Subcutaneous preadipocyte (primary cell): ENCODE measurements at places on chromosomes 5 and 9. TPM values are rescaled to one million over a fixed set of nuclear protein-coding genes. Genes with fewer than 3 reads are reported as not detected.

The OR2S2 gene
- 0.37 TPM in 1 of 2 replicates, not detected in the other for total RNA-seq

The GMCL2 gene
- not detected in 2 replicates for total RNA-seq

The FAT2 gene
- under 0.01 TPM in 2 replicates for total RNA-seq

The MOB3B gene
- under 0.01 TPM in 2 replicates for total RNA-seq

The NOL6 gene
- total RNA-seq, result 29.4 and 45.0 TPM in 2 replicates

The PCDHB2 gene
- total RNA-seq, result 0.59 and 1.5 TPM in 2 replicates

The ADGRD2 gene
- total RNA-seq, result not detected in 2 replicates

The SH3RF2 gene
- 0.20 TPM in 1 of 2 replicates, not detected in the other for total RNA-seq

The EQTN gene
- total RNA-seq, result not detected in 2 replicates

The TMEM215 gene
- not detected in 2 replicates for total RNA-seq

The NEURL1B gene
- total RNA-seq, result 0.20 and 0.37 TPM in 2 replicates

The PDE6A gene
- not detected in 2 replicates for total RNA-seq

The VCAN gene
- 278 and 379 TPM in 2 replicates for total RNA-seq

The GHR gene
- total RNA-seq, result 7.4 and 11.8 TPM in 2 replicates

The AFAP1L1 gene
- 8.2 and 16.2 TPM in 2 replicates for total RNA-seq
